ENCODE measurements at places on chromosomes 5 and 9.

DNA sequence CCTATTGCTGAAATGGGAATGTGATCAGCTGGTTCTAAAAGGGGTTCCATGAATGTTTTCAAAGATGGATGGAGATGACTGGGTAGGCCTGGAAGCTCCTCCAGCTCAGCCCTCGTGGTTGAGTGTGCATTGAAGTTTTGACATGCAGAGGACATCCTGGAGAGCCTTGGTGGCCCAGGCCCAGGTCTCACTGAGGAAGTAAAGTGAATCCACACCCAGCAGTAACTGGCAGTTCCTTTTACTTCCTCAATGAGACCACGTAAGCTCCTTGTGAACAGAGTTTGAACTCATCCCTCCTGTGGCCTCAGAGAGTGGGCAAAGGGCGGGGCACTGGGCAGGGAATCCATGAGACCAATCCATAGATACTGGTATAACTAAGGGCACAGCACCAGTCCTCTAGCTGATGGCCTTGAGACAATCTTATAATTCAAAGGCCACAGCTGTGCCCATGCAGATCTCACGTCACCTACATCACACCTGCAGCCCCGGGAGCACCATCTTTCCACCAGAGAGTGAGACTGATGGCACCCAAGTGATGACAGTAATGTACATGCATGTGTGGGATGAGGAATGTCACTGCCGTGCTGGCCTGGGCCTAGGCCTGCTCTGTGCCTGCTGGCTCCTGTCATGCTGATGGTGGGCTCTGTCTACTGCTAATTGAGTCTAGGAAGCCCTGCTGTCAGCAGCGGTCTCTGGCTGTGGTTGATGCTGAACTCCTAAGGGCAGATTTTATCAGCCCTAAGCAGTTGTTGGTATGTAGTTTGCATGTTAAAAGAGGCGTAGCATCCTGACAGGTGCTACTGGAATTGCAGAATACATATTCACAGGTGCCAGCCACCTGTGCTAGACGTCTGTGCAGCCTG is 257.8 kb downstream of the FSTL4 start:
- DNase-seq, result peak; percentile 75

DNA sequence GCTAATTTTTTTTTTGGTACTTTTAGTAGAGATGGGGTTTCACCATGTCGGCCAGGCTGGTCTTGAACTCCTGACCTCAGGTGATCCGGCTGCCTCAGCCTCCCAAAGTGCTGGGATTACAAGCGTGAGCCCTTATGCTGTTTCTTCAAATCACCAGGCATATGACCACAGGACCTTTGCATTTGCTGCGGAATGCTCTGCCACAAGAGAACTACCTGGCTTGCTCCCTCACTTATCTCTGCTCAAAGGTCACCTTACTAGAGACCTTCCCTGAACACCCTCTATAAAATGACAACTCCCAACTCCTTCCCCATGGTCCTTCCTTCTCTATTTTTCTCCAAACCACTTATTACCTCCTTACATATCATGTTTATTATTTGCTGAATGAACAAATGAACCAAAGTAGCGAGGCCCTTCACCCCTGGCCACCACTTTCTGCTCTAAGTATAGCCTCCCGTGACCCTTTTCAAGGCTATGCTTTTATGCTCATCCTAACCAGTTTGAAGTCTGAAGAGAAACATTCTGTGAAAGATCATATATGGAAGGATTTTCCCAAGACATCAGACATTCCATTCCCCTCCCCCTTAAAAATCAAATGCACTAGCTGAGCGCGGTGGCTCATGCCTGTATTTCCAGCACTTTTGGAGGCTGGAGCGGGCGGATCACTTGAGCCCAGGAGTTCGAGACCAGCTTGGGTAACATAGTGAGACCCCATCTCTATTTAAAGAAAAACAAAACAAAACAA is 1.3 kb downstream of the ZER1 start:
- no peak for DNase-seq

DNA sequence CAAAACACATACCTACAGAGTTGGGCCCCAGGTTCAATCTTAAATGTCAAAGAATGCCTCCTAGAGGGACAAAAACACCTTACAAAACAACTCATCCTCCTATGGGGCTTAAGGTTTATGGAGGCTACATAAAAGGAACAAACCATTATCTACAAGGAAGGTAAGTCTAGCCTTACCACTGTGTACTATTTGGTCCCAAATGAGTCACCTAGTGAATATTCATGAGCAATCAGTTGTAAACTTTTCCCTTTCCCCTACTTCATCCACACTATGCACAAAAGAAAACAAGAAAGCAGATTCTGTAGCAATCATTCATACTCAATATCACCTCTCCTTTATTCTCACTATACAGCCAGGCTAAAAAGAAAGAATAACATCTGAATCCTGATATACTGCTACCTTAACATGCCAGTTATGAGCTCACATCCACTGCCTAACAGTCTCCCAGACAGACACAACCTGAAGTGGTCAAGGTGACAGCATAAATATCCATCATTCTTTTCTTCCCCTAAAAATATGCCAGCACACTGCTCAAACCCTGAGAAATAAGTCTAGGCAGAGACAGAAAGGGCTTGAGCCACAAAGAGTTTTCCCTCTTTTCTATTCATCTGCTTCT is 6.2 kb downstream of the OXCT1 start:
- no peak for DNase-seq

GRCh38 chr9:119698535-119698934 is 329.3 kb upstream of the BRINP1 start:
- no peak for DNase-seq

GRCh38 chr9:84216151-84216550 is 124.4 kb downstream of the SLC28A3 start:
- DNase-seq, result no peak

- no peak for DNase-seq
These were observed 212.9 kb downstream of the PBX3 start for GRCh38 chr9:125959951-125960619.

DNA sequence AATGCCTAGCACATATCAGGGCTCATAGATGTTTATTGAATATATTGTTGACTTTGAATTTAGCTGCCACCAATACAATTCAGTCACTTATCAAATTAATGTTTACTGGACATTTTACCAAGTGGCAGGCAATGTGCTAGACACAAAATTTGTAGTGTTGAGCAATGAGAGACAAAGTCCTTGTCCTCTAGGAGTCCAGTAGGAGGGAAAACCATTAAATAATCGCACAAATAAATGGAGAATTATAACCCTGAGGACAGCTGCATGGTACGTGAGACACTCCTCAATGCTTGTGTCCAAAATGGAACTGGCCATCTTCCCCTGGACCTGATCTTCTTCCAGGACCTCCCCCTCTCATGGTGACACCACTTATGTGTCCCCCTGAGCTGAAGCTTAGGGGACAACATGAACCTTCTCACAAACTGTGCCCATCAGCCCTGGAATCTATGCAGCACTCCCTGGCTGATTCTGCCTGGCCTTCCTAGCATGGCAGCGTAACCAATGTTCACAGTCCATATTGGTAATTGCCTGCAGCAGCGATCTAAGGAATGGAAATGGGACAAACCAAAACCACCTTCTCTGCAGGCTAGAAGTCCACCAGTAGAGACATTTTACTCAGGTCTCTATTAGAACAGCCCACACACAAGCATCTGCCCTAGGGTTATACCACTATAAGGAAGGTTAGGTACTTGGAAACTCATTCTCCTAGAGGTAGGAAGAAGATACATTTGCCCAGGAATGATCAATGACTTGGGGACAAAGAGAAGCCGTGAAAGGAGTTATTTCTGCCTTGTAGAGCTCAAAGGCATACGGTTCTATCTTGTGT is 75.5 kb downstream of the FGF1 start:
- DNase-seq, result no peak

GRCh38 chr5:124157320-124157719 is 589.1 kb downstream of the ZNF608 start:
- DNase-seq, result no peak

DNA sequence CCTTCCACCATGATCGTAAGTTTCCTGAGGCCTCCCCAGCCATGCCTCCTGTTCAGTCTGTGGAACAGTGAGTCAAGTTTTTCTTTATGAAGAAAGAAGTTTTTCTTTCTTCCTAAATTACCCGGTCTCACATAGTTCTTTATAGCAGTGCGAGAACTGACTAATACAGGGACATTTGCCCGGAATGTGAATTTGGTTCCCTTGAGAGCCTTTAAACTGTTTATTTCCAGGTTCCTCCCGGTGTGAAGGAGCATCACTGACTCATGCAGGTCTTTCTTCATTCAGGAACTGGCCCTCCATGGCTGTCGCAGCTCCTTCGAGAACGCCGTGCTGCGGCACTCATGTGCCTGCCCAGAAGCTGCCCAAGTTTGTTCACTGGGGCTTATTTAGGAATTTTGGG is 87.7 kb downstream of the PTCH1 start:
- no peak for DNase-seq

GRCh38 chr5:58317009-58317408 is 142.9 kb downstream of the PLK2 start:
- no peak for DNase-seq

GRCh38 chr5:56329652-56330051 is 96.5 kb upstream of the ANKRD55 start:
- DNase-seq, result no peak

DNA sequence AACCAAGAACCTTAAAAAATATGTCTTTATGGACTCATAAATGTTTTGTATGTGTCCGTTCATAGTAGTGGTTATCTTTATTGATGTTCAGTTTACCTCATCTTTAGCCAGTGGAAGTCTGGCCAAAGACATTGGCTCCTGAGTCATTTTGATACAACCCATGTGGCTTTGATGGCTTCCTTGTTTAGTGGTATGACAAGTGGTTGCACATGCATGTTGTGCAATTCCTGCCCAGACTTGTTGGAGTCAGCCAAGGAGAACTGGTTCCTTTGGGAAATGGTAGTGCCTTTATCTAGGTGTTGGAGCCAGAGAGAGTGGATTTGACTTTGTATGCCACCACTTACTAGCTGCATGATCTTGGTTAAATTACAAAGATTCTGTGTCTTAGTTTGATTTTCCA is 94.3 kb downstream of the RPS23 start:
- no peak for DNase-seq

GRCh38 chr9:470552-471194 is 256.0 kb downstream of the DOCK8 start:
- DNase-seq, result no peak

GRCh38 chr5:50749873-50750272 is 83.4 kb downstream of the PARP8 start:
- no peak for DNase-seq

DNA sequence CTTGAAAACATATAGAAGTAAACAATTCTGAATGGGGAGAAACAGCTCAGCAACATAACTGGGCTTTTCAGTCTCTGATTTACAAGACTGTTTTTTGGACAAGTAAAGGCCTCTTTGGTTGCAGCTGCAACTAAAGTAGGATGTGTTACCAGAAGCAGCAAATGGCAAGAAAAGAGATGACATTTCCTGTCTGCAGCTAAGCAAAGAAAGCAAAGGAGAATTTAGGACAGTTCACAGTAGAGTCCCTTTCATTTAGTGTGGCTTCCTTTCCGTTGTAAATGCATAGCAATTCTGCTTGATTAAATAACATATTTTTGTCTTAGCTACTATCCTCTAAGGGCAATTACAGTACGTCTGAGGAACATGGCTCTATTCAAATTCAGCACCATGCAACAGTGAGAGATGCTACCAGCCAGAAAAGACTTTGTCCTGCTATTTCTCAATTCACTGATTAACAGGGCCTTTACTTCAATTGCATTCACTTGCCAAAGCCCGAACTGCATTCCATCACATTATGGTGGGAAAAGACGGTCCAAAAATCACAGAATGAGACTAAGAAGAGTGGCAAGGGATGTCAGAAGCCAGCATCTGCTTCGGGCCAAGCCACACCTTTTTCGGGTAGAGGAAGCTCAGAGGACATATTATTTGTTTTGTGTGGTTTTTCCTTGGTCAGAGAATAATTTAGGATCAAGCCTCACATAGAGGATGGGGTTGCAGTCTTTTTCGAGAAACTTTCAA is 107.7 kb downstream of the SEMA6A start:
- DNase-seq, result no peak

Data from vagina (tissue), 2 donors.